ENCODE measurements at places on chromosomes 6 and 20.

GRCh38 chr20:51368461-51369211 is 173.9 kb downstream of the NFATC2 start:
- no peak for DNase-seq

DNA sequence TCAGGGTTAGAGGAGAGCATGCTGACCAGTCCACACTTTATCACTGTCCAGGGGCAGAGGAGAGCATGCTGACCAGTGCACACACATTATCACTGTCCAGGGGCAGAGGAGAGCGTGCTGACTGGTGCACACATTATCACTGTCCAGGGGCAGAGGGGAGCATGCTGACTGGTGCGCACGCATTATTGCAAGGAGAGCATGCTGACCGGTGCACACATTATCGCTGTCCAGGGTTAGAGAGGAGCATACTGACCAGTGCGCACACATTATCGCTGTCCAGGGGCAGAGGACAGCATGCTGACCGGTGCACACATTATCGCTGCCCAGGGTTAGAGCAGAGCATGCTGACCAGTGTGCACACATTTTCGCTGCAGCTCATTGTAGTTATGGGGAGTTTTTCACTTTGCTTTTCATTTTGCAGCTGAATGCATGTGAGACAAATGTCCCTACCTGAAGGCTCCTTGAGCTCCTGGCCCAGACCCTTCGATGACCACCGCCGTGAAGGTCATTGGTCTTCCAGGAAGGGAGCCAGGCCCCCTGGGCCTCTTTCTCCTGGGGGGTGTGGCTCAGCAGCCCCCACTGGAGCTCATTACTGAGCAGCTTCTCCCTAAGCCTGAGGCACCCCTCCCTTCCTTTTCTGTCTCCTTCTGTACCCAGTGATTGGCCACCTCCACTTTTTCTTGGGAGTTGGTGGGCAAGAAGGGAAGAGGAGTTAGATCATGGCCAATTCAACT is 178.8 kb upstream of the AFDN start:
- DNase-seq = no peak

- DNase-seq = no peak
Observed at GRCh38 chr20:53592992-53593465, 610 bp downstream of the ZNF217 start.

GRCh38 chr6:153207006-153207405 is 75.9 kb upstream of the RGS17 start:
- DNase-seq = no peak

DNA sequence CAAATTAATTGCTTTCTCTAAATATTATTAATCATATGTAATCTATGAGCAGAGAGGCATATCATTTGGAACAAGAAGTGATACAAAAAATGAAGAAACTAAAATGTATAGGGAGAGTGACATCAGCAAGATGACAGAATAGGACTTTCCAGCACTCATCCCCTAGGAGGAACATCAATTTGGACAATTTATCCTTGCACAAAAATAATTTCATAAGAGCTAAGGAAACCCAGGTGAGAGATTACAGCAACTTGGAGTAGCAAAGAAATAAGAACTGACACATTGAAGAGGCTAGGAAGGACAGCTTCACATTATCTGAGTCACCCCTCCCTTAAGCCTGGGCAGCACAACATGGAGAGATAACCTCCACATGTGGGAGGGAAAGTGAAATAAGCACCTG is 347.5 kb downstream of the MAFB start:
- DNase-seq = no peak

DNA sequence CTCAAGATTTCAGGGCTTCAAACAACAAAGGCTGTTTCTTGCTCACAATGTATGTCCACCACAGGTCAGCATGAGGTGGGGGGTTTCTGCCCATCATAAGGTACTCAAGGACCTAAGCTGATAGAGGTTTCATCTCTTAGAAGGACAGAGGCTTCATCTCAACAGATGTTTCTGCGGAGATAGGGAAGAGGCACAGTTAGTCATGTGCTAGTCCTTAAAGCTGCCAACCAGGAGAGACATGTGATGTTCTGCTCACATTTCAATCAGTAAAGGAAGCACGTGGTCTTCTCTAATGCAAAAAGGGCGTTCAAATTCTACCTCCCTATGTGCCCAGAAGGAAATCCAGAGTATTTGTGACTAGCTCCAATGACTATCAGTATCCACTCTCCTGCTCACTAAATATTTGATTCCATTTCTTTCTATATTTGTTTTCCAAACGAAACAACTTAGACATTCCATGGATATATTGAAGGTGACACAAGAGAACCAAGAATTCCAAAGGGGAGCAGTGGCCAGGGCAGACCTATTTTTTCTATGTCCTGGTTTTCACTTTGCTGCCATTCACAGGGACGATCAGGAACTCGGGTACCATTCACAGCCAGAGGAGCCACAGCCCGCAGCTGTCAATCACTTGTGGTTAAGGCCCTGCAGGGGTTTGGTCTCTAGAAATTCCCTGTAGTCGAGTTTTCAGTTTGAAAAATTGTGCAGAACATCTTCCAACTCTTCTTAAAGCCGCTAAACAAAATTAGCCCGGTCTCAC is 173.2 kb upstream of the FOXA2 start:
- DNase-seq = no peak

GRCh38 chr20:61956396-61957342 is 109.0 kb downstream of the TAF4 start:
- no peak for DNase-seq

GRCh38 chr6:136312975-136313374 is 23.3 kb upstream of the BCLAF1 start:
- DNase-seq = no peak

DNA sequence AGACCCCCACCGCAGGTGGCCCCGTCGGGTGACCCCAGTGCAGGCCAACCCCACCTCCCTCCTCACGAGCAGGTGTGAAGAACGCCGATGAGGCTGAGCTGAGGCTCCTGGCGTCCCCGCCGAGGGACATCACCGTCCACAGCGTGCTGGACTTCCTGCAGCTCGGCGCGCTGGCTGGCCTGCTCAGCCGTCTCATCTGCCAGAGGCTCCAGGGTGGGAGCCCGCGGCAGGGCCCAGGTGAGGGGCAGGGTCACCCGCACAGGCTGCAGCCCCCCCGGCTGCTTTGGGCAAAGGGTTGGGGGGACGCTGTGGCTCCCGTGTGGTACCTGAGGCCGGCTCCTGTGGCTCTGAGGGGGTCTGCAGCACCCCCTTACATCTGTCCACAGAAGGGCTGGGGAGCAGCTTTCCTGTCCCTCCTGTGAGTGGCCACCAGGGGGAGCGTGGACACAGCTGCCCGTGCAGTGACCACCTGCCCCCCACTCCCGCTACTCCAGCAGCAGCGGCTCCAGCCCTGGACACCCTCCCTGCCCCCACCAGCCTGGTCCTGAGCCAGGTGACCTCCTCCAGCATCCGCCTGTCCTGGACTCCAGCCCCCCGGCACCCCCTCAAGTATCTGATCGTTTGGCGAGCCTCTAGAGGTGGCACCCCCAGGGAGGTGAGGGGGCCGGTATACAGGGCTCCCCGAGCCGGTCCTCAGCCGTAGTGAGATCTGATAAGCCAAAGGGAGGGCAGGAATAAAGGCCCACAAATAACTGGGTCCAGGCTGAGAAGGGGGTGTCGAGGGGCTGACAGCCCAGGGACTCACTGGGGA is 16.5 kb downstream of the COL20A1 start:
- DNase-seq = peak; percentile 91

DNA sequence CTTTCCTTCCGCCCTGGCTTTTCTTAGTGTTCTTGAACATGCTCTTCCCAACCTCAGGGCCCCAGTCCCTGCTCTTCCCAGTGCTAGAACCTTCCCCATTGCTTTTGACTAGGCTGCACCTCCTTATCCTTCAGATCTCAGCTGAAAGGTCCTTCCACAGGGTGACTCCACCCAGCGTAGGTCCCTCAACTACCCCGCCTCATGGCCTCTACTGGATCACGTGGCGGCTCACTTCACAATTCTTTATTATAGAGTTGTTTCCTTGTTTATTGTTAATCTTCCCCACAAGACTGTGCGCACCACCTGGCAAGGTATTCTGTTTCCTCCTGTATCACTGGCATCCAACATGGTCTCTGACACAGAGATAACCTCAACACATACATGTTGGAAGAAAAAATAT is 31.2 kb downstream of the TTLL9 start:
- DNase-seq = no peak

GRCh38 chr20:682123-682522 is 6.5 kb upstream of the SCRT2 start:
- no peak for DNase-seq

DNA sequence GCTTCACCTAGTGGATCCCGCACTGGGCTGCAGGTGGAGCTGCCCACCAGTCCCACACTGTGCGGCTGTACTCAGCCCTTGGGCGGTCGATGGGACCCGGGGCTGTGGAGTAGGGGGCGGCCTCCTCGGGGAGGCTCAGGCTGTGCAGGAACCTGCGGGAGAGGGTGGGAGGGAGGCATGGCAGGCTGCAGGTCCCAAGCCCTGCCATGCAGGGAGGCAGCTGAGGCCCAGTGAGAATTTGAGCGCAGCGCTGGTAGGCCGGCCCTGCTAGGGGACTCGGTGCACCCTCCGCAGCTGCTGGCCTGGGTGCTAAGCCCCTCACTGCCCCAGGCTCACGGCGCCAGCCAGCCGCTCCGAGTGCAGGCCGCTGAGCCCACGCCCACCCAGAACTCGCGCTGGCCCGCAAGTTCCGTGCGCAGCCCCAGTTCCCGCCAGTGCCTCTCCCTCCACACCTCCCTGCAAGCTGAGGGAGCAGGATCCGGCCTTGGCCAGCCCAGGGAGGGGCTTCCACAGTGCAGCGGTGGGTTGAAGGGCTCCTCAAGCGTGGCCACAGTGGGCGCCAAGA is 1407.6 kb downstream of the EPHA7 start:
- DNase-seq = no peak

DNA sequence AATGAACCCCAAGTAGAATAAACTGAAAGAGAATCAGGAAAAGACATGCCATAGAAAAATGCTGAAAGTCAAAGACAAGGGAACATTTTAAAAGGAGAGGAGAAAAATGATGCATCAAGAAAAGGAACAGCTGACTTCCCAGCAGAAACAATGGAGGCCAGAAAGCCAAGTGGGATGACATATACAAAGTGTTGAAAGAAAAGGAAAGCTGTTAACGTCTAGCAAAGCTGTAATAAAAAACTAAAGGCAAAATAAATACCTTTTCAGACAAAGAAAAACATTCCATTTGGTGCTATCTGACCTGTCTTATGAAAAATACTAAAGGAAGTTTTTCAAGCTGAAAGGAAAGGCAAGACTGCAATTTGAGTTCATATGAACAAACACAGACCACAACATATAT is 34.1 kb upstream of the PDE10A start:
- no peak for DNase-seq

- DNase-seq = no peak
Observed at GRCh38 chr20:54112221-54112884, 42.0 kb upstream of the BCAS1 start.

DNA sequence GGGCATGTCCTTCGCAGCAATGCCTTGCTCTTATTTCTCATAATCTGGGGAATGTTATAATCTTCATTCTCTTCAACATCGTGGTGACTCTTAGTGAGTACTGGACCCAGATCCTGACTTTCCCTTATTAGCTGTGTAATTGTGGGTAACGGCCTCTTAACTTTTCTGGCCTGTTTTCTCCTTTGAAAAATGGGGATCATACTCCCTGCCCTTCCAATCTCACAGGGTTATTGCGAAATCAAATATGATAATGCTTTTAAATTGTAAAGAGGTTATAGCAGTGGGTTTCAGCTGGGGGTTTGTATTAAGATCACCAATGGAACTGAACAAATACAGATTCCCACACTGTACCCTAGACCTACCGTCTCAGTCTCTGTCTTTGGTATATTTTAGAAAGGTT is 77.1 kb downstream of the CTNNBL1 start:
- no peak for DNase-seq

- DNase-seq = peak; percentile 52
Observed at GRCh38 chr6:154932515-154933027, 62.5 kb upstream of the TIAM2 start.

DNA sequence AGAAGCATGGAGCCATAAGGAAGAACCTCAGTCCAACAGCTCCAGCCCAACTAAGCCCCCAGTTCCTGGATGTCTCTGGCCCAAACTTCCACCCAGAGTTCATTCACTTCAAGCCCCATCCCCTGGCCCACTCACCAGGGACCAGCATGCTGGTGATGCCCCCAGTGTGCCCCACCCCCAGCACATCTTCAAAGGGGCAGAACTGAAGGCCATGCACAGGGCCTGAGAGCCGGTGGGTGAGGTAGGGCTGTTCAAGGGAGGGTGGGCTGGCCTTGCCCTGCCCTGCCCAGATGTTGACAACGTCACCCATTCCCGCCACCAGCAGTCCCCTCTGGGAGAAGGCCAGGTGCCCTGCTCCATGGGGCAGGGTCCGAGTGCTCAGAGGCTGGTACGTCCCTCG is 3.6 kb downstream of the B3GALT4 start:
- DNase-seq = no peak

DNA sequence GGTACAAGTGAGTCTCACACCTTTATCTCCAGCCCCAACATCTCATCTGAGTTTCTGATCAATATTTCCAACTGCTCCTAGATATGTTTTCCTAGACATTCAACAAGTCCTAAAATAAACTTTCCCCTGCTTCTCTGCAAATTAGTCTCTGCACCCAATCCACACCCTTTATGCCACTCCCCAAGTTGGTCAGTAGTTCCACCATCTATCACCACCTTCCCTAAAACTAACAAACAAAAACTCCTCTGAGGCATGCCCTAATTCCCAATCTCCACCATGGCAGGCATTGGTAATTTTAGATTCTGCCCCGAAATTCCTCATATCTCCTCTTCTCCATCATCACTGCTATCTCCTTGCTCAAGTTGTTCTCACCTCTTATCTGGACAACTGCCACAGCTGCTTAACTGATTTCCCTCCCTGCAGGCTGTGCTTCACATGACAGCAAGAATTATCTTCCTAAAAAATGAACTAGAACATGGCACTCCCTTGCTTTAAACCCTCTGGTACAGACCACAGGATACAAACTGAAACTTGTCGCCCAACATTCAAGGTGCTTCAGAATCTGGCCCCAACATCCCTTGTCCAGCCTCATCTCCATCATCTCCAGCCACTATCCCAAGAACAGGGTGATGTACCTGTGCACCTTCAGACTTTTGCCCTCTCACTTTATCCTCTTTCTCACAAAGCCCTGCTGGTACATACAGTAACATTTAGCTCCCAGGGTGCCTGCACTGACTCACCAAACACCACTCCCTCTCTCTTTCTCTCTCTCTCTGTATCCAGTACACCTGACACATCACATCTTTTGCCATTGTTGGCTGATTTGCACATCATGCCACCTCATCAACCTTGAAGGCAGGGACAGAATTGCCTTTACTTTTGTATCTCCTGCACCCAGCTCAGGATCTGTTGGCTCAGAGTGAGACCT is 55.5 kb downstream of the ZHX3 start:
- no peak for DNase-seq

- DNase-seq = no peak
Observed at GRCh38 chr20:31758521-31758920, 19.4 kb downstream of the TPX2 start.

DNA sequence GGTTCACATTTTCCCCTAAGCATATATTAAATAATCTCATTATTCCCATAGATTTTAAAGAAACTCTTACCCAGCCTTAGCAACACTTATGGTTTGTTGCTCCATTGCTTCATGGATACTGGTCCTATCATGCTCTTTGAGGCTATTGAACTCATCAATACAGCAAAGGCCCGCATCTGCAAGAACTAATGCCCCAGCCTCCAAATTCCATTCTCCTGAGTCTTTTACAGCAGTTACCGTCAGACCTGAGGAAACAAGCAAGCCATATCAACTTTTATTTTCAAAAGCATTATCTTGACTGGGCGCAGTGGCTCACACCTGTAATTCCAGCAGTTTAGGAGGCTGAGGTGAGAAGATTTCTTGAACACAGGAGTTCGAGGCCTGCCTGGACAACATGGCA is 37.7 kb upstream of the ASF1A start:
- no peak for DNase-seq

Measured in iPS-NIHi11 (cell line).